ENCODE measurements at places on chromosomes 16 and 17.

GRCh38 chr17:46023783-46024388 is 24.8 kb downstream of the STH start:
- DNase-seq: no peak

GRCh38 chr16:12784076-12784475 is 19.6 kb downstream of the CPPED1 start:
- no peak for DNase-seq

- no peak for DNase-seq
Measured at GRCh38 chr17:31802502-31802901, 56.5 kb downstream of the COPRS start.

DNA sequence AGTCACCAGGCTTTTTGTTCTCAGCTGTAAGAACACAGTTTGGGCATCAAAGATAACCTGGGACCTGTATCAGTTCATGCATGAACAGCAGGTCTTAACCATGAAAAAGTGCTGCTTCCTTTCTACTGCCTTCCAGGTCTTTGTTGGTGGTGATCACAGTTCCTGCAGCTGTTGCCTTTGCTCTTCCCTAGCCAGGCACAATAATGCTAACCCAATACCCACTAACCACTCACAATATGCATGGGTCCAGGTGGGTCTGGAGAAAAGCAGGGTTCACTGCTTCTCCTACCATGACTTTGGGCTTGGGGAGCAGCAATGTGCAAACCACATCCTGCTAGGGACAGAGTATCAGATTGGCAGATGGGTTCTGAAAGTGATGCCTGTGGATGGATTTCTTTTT is 396.9 kb downstream of the UTP18 start:
- no peak for DNase-seq

DNA sequence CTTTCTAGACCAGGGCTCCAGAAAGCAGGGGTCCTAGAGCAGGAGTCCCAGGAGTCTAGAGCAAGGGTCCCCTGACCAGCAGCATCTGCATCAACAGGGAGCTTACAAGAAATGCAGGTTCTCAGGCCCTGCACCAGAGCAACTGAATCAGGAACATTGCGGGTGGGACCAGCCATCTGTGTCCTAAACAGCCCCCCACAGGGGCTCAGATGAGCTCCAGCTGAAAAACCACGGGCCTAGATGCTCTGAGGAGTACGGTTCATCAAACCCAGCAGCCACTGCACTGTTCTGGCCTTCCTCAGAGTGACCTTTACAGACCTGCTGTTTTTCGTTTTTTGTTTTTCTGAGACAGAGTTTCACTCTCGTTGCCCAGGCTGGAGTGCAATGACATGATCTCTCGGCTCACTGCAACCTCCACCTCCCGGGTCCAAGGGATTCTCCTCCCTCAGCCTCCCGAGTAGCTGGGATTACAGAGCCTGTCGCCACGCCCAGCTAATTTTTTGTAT is 438.2 kb downstream of the SOX9 start:
- DNase-seq: no peak

DNA sequence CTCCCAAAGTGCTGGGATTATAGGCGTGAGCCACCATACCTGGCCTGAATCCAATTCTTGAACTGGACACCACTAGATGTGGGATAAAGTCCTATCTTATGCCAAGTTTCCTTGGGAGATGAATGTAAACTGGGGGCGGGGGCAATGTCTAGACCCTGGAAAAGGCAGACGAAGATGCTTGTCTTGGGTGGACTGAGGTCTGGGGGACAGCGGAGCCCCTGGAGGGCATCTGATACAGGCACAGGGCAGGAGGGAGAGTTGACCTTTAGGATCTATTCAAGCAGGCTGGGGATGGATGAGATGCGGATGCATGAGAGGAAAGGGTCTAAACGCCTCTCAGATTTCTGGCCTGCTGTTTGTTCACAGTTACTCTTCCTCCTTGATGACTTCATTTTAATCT is 11.7 kb downstream of the C1QTNF1 start:
- no peak for DNase-seq

GRCh38 chr17:69796078-69796477 is 278.9 kb upstream of the KCNJ16 start:
- DNase-seq: no peak

DNA sequence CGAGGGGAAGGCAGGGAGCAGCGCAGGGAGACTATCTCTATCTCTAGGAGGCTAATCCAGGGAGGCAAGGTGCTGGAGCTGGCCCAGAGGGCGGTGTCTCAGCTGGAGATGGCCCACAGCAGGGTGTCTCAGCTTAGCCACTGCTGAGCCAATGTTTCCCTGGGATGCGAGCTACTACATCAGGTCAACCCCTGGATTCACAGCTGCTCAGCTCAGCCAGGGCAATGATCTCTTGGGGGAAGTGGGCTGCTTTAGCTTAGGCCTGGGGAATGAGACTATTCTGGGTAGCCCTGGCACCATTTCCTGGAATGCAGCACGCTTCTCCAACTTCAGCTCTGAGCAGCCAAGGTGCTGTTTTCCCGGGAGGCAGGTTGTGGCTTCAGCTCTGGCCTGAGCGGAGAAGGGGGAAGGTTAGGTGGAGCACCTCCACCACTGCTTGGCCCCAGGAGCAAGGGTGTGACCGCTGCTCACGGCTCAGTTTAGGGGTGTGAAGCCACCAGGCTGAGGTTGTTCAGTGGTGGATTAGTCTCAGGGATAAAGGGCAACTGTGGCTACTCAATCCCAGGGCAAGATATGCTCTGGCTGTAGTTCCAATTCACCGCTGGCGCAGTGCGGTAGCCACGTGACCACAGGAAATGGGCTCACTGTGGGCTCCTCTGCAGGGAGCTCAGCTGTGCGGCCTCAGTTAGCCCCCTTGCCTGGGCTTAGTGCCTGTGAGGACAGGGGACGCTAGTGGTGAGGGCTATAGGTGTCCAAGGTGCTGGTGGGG is 5.2 kb upstream of the PRSS21 start:
- no peak for DNase-seq
